ENCODE measurements at places on chromosomes 12 and 14.

- no peak for DNase-seq
Measured at GRCh38 chr14:95784137-95784536, 70.2 kb upstream of the TCL1A start.

- peak; percentile 72 for DNase-seq
Measured at GRCh38 chr14:103688906-103689902, 26.0 kb downstream of the XRCC3 start.

- DNase-seq, result no peak
Measured at GRCh38 chr14:28690029-28690692, 76.4 kb upstream of the FOXG1 start.

DNA sequence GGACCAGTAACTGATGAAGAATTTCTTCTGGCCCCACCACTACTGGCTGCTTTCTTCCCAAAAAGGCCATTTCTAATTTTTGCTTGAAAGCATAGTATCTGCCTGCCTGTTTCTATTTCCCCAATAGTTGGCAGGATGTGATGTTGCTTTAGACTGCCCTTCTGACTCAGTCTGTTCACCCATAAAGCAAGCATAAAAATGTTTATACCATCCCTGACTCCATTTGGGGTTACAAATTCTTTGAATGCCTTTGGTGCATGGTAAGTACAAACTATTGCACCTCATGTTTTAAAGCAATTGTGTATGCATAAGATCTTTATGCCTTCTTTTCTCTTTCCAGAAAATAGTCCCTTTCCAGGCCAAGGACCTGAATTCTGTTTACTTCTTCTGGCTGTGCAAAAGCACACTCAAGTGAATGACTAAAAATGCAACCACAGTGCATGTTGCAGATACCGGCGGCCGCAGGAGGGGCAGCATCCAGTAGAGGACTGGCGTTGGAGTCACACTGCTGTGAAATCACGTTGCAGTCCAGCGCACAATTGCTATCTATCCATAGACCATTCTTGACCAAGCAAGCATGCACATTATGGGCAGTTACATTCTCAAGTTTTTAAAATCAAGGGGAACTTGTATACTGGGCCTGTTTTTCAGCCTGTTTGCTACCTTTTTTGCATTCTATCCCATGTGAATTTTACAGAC is 82.4 kb downstream of the SLC5A8 start:
- no peak for DNase-seq

GRCh38 chr14:67345583-67345982 is 14.0 kb downstream of the ATP6V1D start:
- DNase-seq, result no peak

DNA sequence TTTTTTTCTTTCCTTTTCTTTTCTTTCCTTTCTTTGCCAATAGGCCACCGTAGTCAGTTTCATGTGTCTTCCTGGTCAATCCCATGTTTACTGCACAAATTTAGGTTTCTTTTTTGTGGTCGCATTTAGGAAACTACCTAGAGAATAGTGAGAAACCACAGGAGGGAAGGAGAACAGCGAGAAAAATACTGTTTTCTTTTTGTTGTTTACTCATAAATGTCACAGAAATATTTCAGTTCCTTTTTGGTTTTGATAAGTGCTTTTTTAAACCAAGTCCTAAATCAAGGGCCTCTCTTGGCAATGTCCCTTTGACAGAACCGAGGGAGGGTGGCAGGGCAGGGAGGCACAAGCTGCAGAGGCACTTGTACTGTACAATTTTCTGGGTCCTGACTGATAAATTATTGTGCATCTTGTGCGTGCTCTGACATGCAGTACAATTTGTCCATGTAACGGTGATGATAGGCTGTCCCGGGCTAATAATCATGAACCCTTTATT is 326.1 kb downstream of the CACNA1C start:
- DNase-seq, result no peak

All from left cardiac atrium (tissue), 4 donors.